ENCODE measurements at places on chromosomes 7 and 10.

GRCh38 chr10:31120392-31120791 is 88.7 kb upstream of the ZNF438 start:
- DNase-seq: no peak

DNA sequence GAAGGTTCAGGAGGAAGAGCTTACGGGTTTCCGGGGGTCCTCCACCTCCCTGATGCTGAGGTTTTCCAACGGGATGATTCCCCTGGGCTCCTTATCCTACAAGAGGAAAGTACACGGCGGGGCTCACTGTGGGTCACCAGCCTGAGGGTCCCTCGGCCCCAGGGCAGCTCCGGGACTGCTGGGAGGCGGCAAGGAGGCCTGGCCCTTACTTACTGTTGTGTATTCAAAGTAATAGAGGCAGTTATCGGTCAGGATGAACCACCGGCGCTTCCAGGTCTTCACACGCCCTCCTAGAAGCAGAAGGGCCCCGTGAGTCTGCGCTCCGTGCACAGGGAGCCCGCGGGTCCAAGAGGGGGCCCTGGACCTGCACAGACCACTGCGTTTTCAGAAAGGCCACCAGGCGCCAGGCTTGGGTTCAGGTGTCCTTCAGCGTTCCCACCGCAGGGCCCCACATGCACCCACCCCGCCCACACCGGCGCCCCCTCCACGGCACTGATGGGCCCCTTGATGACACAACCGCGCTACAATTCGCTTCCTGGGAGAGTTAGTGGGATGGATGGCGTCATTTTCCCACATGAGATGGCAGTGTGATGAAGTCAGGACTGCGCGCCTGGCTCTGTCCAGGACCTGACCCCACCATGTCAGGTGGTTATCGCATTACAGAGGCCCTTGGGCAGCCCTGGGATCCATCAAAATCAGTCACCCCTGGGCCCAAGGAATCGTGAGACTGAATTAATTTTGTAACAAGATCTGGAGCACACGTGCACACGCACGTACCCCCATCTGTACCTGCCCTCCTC is 106.7 kb downstream of the CYTH3 start:
- no peak for DNase-seq

GRCh38 chr7:159040912-159041711 is 103.6 kb downstream of the VIPR2 start:
- DNase-seq: no peak

- DNase-seq: no peak
Measured at GRCh38 chr7:22082553-22082885, 136.8 kb upstream of the CDCA7L start.

DNA sequence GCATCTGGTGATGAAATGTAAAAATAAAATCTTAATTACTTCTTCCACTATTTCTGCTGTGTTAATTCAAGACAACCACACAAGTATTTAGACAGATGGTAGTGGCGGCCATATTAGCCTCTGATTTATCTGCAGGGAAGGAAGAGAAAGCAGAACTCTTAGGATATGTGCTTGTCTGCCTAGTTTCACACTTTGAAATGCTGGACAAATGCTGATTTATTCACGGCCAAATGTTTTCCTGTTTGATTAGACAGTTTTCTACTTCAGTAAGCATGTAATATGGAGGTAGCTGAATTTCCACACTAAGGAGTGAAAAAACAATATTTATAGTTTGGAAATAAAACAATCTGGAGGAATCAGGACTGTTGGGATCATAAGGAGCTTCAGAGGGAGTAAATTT is 158.1 kb downstream of the AGMO start:
- DNase-seq: no peak

DNA sequence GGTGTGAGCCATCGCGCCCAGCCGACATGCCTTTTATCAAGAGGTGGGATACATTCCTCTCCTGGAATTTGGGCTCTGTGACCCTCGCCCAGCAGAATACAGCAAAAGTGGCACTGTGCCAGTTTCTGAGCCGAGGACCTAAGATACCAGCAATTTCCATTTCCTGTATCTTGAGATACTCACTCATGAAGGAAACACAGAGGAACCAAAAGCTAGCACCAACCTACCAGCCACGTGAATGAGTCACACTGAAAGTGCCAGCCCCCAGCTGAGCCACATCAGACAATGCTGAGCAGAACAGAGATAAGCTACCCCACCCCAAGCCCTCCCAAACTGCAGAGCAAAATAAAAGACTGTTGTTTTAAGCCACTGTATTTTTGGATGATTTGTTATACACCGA is 56.3 kb downstream of the CACUL1 start:
- DNase-seq: no peak

- DNase-seq: no peak
Measured at GRCh38 chr10:73648975-73649829, 6.6 kb downstream of the SYNPO2L start.

DNA sequence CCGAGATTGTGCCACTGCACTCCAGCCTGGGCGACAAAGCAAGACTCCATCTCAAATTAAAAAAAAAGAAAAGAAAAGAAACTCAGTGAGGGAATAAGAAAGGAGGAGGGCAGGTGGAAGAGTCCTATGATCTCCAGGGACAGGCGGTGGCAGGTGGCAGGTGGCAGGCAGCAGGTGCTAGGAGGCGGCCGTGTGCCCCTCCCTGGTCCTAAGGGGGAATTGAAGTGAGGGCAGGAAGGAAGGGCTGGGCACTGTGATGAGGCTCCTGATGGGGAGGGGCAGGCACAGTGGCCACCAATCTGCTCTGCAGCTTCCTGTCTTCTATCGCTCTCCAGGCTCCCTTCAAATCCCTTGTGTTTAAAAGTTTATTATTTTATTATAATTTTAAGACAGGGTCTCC is 41.2 kb upstream of the UBE3C start:
- no peak for DNase-seq

DNA sequence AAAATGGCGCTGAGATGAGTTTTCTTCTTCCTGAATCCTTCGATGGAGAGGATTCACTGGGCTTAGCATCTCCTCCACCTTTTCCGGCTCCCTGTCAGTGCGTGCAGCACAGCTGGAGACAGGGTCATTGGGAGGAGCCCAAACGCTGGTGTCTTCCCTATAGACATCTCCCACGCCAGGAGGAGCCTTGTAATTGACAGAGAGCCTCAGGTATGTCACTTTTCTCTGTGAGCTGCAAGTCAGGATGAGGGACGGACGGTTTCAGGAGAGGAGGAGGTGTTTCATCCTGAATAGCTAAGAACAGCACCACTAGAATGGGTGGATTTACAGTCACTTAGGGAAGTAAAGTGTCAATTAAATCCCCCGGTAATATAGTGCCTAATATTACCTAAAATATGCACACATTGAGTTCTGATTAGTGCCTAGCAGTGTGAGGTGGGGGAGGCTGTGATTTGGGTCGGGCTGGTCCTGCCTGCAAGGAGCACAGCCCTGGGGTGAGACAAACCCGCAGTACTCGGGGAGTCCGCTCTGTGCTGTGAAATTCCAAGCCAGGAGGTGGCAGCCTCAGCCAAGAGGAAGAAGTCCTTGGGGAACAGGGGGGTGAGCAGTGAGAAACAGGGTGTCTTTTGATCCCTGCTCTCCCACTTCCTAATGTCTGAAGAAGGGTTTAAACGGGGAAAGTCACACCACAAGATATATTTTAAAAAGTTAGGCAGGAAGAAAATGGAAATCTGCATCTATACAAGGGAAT is 28.2 kb downstream of the IL15RA start:
- no peak for DNase-seq

GRCh38 chr10:75762431-75762802 is 331.0 kb downstream of the LRMDA start:
- DNase-seq: no peak

DNA sequence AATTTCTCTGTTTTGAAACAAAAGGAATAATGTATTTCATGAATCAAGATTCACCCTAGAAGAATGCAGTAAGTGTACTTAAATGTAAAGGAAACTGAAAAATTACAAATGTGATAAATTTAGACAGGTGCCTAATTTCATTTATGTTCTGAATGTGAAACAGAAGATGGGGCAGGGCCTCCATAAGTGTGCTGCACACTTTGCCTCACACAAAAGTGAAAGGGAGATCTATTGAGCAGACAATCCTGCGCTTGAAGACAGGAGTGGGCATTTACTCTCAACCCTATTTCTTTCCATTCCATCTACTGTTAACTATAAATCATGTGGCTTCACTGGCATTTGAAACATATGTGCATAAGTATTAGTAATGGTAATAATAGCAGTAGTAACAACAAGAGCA is 36.2 kb downstream of the GNG11 start:
- DNase-seq: no peak

DNA sequence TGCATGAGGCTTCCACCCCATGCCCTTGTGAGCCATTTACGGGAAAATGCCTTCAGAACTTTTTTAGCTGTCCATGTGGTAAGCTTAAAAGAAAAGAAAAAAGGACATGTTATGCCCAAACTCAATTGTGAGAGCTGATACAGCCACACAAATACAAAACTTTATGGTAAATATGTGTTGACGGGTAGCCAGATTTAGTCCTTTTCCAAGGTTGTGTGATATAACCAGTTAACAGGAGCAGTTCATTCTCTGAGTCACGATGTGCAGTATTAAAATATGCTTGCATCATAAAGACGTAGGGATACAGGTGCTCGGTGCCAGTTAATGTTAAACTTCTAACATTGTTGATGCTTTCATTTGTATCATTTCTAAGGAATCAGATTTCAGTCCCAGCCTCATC is 350.4 kb downstream of the DNAJB6 start:
- no peak for DNase-seq

DNA sequence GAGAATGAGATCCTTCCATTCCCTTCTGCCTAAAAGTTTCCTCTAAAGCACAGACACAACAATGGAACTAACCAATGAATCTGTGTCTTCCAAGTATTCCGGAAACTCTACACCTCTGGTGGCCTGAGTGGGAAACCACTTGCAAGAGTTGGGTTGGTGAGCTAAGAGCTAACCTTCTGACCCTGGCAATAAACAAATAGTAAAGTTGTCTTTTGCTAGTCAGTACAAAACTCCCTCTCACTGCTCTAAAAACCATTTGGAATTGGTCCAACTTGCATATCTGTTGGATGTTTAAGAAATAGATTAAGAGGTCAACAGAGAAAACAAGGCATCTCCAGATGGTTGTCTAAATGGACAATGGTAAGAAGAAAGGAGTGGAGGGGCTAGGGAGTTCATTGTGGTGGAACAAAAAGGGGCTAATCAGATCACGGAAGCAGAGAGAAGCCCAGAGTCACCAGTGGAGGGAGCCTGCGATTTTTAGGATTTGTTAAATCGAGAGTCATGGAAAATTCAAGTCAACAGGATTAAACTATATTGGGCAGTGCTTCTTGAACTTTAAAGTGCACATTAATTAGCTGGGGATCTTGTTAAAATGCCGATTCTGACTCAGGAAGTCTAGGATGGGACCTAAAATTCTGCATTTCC is 192.3 kb downstream of the EVX1 start:
- DNase-seq: no peak

GRCh38 chr7:125504848-125505247 is 575.2 kb upstream of the POT1 start:
- DNase-seq: peak; percentile 12

DNA sequence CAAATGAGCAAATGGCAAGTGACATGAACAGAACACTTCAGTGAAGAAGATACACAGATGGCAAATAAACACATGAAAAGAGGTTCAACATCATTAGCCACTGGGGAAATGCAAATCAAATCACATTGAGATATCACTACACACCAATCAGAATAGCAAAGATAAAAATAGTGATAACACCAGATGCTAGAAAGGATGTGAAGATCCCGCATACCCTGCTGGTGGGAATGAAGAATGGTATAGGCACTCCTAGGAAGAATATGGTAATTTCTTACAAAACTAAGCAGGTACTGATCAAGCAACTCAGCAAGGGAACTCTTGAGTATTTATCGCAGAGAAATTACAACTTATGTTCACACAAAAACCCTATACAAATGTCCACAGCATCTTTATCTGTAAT is 11.2 kb downstream of the LAMB4 start:
- no peak for DNase-seq

- no peak for DNase-seq
Measured at GRCh38 chr10:114631090-114631665, 26.9 kb downstream of the ABLIM1 start.

- no peak for DNase-seq
Measured at GRCh38 chr7:128217967-128218652, 23.0 kb upstream of the LEP start.

DNA sequence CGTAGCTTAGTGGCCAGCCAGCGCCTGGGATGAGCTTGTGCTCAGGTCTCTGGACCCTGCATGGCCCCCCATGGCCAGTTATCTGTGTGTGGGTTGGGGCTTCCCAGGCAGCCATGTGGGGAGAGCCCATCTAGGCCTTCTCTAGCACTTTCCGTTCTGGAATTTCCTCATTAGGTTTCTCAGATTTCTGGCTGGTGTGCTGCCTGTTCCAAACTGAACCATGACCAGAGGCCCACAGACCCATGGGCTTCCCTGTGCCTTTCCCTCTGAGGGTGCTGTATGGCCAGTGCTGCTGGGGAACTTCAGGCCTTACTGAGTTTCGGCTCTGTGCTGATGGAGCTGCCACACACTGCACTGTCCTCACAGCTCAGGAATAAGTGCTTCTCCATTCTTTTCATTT is 50.2 kb downstream of the SHH start:
- no peak for DNase-seq

DNA sequence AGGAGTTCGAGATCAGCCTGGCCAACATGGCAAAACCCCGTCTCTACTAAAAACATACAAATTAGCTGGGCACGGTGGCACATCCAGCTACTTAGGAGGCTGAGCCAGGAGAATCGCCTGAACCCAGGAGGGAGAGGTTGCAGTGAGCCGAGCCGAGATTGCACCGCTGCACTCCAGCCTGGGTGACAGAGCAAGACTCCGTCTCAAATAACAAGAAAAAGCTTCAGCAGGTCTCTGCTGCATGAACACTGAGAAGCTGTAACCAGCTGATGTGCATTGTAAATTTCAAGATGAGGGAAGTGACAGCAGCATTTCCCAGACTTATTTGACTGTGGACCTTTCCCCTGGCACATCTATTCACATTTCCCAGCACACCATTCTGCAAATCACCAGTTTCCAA is 222.0 kb downstream of the CALN1 start:
- DNase-seq: no peak

DNA sequence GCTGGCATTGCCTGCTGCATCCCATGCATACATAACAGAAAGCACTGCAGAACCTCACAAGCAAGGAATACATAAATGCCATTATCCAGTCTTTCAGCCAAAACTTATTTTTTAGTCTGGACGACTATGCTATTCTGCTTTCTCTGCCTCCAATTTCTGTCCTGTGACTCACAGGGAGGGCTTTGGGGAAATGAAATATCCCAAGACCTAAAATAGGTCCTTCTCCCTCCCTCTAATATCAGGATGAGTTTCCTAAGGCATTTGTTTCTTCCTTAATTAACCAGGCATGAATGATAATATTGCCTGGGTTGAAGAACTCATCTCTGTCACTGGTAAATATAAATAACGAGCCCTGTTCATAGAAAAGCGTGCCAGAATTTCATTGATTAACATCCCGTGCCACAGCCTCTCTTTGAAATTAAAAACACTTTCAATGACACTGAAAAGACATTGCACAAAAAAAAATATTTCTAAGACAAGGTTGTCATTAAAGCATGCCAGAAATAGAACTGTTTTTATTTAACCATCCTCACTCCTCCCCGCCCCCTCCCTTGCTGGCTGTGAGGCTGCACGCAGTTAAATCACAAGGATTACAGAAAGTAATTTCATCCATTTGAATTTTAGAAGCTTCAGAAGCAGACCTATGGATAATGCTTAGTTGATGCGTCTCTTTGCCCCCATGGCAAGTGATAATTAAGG is 103.0 kb upstream of the ANKRD1 start:
- DNase-seq: no peak
